ENCODE measurements at places on chromosomes 16 and 17.
A peak's percentile ranks its signal among the peaks of the same experiment; 100 is the strongest.

GRCh38 chr17:37770631-37771518 is 26.0 kb upstream of the HNF1B start:
- DNase-seq = no peak

DNA sequence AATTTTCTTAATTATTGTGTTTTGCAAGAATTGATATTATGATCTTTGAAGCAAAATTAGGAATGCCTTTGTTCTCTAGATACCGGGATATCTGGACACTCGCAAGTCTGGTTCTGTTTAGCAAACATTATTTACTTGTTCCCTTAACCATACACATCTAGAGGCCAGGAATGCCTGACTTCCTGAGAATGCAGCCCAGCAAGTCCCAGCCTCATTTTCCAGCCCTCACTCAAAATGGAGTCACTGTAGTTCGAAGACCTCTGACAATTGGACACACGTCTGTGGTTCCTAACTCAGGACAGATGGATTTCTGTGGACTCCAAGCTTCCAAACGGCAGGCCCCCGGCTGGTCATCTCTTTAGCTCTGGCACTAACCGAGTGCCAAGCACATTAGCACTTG is 355.4 kb upstream of the RBFOX1 start:
- DNase-seq = no peak

DNA sequence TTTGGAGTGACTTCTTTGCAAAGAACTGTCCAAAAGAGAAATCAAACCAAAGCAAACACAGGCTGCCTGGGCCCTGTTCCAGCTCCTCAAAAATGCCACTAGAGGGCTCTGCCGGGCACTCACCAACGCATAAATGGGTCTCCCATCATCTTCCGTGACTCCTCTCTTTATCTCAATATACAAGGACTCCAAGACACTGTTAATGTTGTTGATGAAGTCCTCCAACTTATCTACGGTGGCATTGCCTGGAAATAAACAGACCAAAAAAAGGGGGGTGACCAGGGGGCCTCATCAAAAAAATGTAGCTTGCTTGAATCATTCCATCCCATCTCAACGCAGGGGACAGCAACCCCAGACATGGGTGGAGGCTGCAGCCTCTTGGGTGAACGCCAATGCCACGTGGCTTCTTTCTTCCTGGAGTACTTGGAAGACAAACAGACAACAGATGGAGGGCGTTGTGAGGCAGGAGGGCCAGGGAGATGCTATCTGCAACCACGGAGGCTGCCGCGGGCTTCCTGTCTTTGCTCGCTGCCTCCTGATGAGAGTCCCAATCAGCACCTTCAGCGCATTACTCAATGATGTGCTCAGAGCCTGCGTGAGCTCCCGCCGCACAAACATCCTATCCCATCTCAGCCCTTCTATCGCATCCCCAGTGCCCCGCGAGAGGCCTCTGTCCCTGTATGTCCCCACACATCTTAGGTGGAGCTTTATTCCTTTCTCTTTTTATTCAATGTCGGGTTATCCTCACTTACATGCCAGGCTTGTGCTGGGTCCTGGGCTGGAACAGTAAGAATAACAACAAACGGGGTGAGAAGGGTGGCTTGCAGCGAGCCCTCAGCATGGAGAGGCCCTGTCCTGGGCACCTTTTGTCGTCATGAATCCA is 32.0 kb downstream of the KDM8 start:
- peak; percentile 41 for DNase-seq

GRCh38 chr17:48198950-48199541 is 91.5 kb downstream of the SNX11 start:
- no peak for DNase-seq

DNA sequence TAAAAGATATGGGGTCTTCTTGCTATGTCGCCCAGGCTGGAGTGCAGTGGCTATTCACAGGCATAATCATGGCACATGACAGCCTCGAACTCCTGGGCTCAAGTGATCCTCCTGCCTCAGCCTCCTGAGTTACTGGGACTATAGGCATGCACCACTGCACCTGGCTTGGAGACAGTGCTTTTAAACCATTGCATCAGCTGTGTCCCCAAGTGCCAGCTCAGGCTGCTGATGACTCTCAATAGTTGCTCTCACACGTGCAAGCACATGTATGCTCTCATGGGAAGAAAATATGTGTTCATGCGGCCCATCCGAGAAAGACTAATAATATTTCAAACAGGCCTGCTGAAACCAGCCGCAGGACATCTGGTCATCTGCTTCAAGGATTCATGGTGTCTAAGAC is 8.8 kb downstream of the CCL16 start:
- DNase-seq = no peak

DNA sequence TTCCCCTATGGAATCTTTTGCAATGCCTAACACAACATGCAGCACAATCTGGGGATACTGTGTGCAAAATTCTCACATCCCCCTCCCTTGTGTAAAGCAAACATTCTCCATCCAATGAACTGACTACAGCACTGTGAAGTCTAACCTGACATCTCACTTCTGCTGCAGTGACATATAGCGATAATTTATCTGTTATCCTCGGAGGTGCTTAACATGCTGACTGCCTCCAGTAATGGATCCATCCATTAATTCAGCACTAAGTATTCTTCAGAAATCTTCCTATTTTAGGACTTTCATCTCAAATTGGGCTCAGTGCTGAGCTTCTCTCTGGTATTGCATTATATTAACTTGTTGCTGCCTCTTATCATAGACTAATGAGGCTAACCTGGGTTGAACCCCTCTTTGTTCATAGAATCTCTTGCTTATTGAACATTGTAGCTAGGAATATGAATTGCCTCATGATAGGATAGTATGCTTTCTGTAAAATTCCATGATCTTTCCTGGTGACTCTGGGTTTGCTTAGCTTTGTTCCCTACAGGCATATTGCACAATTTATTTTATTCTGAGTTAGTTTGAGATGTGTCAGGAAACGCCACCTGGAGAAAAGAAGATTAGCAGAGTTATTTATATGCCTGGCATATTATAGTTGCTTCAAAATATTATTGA is 187.9 kb downstream of the CNTNAP4 start:
- DNase-seq = no peak

GRCh38 chr17:69503711-69504110 is 89.2 kb downstream of the MAP2K6 start:
- DNase-seq = no peak

- DNase-seq = no peak
These were observed 300.6 kb downstream of the SEC14L1 start for GRCh38 chr17:77441130-77441920.

GRCh38 chr16:734981-735881 is 5.6 kb downstream of the CIAO3 start:
- DNase-seq = no peak

DNA sequence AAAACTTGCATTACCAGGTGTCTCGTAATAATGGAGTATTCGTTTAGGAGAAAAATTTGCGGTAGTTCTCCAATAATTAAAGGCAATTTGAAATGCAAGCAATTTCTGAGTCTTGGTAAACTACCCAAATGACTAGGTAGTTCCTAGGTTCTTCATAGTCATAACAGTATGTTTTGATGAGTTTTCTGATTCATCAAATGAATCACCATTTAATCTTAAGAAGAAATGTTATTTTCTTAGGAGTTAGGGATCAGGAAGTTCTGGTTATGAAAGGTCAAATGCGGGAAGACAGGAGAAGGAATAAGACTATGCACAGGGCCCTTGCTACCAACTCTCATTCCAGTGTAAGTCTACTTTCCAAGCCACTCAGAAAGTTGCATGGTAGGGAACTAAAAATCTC is 221.5 kb upstream of the SOX9 start:
- DNase-seq = no peak

DNA sequence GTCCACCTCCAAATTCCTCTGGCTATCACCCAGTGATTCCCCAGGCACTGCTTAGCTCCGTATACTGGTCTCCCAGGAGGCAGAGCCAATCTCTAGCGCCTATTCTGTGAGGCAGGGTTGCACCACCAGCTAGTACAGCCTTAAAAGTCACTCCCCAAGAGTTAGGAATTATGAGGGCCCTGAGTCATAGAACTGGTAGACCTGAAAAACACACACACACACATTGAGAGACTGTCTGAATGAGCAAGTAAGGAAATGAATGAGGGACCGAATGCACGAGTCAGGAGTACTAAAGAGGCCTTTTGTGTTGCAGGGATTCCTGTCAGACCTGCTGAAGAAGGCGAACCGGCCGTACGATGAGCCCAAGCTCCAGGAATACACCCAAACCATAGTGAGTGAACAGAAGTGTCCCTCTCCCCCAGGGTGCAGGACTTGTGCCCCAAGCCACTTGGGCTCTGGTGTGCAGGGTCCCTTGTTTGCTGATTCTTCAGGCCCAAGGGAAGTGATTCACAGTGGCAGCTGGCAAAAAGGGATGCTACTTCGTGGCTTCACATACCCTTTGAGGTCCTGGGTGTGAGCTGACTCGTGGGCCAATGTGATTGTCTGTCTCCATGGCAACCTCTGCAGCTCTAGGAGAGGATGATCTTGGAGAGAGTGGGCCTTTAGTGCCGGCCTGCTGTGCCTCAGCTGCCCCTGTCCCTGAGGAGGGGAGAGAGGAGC is 24.7 kb downstream of the CALB2 start:
- DNase-seq = no peak

Data from AG04449 (cell line).